CD8-positive, alpha-beta T cell (primary cell): ENCODE measurements at places on chromosomes 5 and 9. TPM values are rescaled to one million over a fixed set of nuclear protein-coding genes. Genes with fewer than 3 reads are reported as not detected.

DNA sequence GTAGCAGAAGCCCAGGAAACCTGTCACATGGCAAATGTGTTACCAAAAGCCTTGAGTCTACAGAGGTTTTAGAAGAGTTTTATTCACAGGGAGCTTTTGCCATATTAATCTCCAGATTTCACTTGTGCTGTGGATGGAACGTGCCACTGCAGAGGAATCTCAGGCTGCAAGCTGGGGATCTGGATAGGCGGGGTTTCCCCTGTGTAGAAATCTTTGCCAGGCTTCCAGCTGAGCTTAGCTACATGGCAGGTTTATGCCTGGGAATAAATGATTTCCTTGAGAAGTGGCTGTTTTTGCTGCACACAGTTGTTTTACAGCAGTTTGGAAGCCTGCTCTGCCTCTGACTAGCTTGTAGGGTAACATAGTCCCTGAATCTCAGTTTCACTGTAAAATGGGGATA, 224.6 kb upstream of the PLPPR1 start:
- DNase-seq = no peak

The SGCD gene
- 0.42 TPM for total RNA-seq

DNA sequence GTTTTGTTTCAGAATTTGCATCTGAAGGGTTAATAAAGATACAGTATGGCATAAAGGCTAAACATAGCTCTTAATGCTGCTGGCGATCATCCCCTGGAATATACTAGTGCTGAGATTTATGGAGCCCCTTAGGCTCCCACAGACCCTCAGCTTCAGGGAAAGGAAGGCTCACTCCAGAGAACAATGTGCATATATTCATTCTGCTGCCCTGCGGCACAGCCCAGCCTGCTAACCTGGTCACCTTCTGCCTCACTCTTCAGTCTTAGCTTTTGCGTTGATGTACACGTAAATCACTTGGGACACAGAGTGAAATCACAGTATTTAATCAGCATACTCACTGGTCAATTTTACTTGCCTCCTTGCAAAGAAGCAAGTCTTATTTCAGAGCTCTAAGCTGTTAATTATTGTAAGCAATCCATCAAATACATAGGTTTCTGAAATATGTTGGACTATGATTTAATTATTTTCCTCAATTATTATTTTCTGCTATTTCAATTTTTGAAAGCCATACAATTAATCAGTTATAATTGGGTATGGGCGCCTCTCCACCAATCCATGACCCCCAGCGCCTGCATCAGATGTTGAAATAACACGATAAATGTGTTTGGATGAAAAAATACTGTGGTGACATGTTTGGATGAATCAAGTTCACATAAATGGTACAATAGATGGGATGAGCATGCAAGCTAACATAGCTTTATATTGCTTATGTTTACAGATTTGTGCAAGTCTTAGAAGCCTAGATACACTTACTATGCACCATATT, 11.4 kb upstream of the ACOT12 start:
- DNase-seq = no peak

DNA sequence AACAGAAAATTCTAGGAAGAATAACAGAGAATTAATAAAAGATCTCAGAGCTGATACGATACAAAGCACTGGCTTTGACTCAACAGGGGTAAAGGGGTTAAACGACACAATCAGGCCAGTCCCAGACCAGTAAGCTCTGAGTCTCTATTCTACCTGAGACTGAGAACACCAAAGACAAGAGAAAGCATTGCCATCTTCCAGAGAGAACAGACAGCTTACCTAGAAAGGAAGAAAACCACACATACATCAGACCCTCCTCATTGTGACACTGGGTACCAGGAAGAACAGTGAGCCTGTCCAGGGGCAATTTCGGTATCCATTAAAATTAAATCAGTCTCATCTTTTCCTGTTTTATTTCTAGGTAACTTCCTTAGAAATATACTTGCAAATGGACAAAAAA, 41.1 kb downstream of the MRPL36 start:
- DNase-seq = no peak

The EQTN gene
- not detected for total RNA-seq

GRCh38 chr5:96348536-96348935, 84.5 kb downstream of the PCSK1 start:
- DNase-seq = no peak

The SEMA6A gene
- not detected for total RNA-seq

DNA sequence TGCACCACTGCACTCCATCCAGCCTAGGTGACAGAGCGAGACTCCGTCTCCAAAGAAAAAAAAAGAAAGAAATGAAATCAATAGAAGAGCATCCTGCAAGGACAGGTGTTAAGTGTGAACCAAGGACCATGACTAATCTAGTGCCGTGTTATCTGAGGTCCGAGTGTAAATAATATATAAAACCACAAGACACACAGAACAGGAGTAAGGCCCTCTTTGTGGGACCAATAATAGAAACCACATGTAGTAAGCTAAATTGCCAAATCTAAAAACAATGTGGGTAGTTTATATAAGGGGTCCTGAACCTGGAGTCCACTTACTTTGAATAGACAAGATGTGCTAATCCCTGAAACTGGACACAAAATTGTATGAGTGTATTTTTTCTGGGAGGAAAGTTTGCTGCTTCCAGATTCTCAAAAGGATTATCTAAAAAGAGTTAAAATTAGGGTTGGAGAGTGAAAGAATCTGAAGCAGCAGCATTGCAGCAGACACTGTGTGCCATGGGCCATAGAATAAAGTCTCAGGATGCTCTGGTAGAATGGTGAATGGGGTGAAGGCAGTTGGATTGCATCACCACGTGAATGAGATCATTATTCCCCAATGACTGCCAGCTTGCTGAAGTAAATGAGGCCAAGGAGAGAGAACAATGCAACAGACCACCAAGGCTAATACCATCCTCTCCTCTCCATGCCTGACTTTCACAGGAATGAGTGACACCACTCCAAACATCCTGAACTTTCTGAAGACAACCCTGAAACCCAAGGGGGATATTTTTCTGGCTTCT, 222.7 kb downstream of the DCP2 start:
- DNase-seq = no peak

GRCh38 chr9:127976498-127976897, 4.3 kb downstream of the EEIG1 start:
- no peak for DNase-seq

The PRR16 gene
- not detected for total RNA-seq

The ATOSB gene
- 2.2 TPM for total RNA-seq
